ENCODE measurements at places on chromosomes 7 and 10.

DNA sequence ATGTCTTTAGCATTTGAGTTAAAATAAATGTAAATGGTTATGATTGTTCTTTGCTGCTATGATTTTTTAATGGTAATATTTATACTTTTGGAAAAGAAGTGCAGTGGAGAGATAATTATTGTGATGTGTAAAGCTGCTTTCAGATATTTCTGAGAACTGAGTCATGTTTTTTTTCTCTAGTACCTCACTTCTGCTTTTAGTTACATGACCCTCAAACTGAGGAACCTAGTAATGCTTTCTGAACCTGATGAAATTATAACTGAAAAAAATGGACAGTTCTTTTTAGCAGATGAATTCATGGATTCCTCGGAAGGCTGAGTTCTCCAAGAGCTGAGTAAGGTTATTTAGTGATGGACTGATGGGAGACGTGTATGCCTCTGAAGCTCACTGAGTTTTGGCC lies 167.8 kb downstream of the CDCA7L start:
- DNase-seq, result no peak

DNA sequence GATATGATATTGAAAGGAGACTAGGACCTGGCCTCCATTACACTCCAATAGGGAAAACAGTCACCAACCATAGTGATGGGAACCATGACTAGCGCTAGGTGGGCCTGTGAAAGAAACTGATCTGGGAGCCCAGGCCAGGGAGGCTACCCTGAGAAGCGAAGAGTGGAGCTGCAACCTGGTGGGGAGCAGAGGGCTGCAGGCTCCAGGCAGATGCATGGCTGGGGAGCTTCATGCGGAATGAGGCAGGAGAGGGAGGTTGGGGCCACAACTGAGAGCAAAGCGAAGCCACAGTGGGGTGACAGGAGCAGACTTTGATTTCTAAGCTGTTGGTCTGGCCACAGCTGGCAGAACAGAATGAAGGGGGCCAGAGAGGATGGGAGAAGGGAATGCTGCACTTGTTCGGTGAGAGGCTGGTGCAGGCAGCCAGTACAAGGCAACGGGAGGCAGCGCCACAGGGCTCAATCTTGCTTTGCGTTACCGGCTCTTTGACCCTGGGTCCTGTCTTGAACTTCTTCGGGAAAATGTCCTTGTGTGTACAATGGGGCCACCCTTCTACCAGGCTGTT lies 88.4 kb downstream of the TACC2 start:
- no peak for DNase-seq

DNA sequence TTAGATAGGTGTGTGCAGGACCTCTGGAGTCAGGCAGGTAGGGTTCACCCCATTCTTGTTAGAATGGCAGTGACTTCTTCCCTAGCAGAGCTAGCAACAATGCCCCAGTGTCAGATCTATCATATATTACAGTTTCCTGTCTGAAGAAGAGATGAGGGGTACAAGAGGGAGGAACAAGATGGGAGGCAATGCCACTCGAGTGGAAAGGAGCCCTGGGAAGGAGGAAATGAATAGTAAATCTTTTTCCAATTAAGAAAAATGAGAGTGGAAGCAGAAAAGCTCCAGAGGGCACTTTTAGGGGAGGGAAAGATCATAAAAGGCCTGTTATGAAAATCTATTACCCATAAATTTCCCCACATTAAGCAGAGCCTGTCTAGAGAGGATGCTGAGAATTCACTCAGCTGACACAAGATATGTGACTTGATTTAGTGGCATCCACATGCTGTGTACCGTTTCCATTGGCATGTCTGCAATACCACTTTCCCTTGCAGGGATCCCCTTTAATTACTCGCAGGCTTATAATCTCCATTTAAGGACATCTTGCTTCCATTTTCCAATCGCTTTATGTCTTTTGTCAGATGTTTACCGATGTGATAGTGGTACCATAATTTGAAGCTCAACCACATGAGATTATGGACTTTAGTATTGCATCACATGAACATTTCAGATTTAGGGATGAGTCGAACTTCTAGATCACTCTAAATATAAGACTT lies 70.0 kb upstream of the AGBL3 start:
- DNase-seq, result no peak

GRCh38 chr7:131174855-131175254 lies 152.8 kb upstream of the MKLN1 start:
- DNase-seq, result no peak

GRCh38 chr10:32956365-32957197 lies 1.4 kb downstream of the ITGB1 start:
- DNase-seq, result no peak

- DNase-seq, result no peak
Measured at GRCh38 chr7:43569424-43569823, 13.5 kb upstream of the STK17A start.

DNA sequence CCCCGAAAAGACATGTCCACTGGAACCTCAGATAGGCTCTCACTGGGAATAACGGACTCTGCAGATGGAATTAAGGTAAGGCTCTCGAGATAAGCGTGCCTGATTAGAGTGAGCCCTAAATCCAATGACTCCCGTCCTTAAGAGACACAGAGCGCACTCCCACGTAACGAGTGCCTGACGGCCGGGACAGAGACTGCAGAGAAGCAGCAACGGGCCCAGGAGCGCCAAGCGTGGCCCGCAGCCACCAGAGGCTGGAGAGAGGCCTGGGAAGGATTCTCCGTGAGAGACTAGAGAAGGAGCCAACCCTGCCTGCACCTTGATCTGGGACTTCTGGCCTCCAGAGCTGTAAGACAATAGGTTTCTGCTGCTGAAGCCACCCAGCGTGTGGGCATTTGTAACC lies 20.0 kb upstream of the TNRC18 start:
- DNase-seq, result no peak

DNA sequence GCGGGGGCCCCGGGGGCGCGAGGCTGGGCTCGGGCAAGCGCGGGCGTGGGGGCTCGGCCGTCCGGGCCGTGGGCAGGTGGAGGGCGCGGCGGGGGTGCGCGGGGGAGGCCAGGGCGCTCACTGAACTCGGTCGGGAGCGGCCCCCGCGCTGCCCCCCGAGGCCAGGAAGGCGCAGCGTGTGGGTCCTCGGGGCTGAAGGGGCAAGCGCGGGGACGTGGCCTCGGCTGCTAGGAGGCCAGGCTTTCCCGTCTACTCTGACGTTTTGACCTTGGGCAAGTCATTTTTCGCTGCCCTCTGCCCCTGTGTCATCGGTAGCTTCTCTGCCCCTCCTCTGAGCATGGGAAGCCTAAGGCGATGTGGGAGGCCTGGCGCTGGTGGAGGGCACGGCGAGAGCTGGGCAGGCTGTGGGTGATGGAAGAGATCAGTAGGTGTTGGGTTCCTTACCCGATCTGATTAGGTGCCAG lies 441 bp downstream of the FBH1 start:
- DNase-seq, result no peak

- no peak for DNase-seq
Measured at GRCh38 chr10:20984662-20985061, 87.6 kb upstream of the NEBL start.

DNA sequence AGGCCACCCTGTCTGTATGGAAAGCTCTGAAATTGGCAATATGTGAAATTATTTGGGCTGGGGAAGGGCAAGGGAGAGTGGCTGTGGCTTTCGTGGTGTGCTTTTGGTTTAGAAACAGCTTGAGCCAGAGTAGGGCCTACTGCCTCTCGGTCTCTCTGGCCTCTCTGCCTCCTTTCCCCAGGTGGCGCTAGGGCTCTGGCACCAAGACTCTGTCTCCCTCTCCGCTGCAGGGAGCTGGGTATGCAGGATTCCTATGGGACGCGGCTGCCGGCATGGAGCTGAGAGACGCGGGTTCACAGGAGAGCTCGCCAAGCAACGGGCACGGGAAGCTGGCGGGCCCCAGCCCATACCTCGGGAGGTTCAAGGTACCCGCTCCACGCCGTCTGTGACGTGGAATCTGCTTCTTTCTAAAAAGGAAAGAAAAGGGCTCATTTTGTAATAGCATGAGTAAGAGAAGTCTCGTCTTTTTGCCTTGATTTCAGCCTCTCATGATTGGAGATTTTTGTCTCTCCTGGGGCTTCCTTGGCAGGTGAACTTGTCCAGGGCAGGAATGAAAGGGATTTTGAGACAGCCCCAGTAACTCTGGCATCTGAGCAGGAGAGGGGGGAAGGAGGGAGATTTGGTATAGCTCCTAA lies 105.1 kb upstream of the ANLN start:
- DNase-seq, result no peak

DNA sequence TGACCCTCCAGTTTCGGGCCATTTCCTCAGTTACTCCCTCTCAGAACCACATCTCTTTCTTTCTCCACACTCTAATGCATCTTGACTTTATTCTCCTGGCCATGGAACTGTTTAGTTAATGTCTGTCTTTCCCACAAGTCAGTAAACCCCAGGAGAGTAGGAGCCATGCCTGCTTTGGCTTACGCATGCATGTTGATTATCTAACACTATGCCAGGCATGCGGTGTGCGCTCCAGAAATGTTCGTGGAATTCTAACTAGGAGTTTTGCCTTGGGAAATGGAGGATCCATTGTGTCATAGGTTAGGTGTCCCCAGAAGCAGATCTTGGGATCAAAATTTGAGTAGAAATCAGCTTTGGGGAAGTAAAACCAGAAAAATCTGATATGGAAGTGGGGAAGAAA lies 308.9 kb downstream of the GRID1 start:
- DNase-seq, result no peak

- DNase-seq, result no peak
Measured at GRCh38 chr10:91462423-91462822, 52.3 kb downstream of the HECTD2 start.

DNA sequence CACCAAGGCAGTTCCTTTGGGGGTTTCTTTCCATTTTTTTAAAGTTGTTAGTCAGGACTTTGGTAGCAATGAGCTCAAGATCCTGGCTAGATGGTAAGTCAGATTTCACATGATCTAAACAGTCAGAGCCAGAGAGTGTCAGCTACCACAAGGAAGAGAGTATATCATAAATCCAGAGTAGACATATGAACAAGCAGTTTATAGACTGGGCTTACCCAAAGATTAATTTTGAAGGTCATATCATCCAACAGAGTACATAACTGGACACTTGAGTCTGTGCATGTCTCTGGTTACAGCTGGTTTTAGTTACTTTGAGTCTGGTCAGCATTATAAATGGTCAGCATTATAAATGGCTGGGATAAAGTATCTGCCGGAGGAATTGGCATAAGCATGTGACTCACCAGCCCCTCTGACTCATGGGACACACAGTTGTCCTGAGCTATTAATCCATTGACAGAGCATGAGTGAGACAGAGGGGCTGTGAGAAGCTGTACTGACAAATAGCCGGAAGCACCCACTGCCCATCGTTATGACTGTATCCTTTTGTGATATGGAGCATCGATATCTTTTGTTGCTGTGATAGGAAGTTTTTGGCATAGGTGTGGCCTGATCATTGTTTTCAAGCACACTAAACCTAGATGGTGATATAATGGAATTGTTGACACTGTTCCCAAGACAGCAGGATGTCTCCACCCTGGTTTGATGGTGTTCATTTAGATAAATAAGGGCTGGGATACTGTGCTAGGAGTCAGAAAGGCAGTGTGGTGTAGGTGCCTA lies 19.3 kb downstream of the PPP1R3C start:
- DNase-seq, result no peak

- DNase-seq, result no peak
Measured at GRCh38 chr10:9342885-9343570, 1288.5 kb downstream of the GATA3 start.

DNA sequence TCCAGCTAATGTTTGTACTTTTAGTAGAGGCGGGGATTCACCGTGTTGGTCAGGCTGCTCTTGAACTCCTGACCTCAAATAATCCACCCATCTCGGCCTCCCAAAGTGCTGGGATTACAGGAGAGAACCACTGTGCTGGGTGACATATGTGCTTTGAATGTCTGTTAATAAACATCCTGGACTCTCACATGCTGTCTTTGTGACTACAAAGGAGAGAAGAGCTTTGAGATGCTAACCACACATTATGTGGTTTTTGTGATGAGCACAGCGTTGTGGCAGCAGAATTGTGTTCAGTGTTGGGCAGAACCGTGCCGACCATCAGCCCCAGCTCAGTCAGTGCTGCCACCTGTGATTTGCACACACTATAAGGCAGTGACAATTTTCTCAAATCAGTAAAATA lies 500.1 kb upstream of the KLF6 start:
- DNase-seq, result no peak

Data from CD8-positive, alpha-beta memory T cell (primary cell).